H4 (cell line): ENCODE measurements at places on chromosomes 4 and X. TPM values are rescaled to one million over a fixed set of nuclear protein-coding genes. Genes with fewer than 3 reads are reported as not detected.

Gene GRK4
- total RNA-seq: 1.6 and 3.3 TPM in 2 replicates

- DNase-seq: no peak
Measured at GRCh38 chr4:95839891-95840290, at the start of gene PDHA2. Gene PDHA2, plus strand, starts transcription at chr4:95840093. Its CDS starts 58 bp downstream, at chr4:95840151.

Gene SPANXA1
- 17.0 TPM in 1 of 2 replicates, not detected in the other for total RNA-seq

Gene MUC7
- total RNA-seq: not detected in 2 replicates

DNA sequence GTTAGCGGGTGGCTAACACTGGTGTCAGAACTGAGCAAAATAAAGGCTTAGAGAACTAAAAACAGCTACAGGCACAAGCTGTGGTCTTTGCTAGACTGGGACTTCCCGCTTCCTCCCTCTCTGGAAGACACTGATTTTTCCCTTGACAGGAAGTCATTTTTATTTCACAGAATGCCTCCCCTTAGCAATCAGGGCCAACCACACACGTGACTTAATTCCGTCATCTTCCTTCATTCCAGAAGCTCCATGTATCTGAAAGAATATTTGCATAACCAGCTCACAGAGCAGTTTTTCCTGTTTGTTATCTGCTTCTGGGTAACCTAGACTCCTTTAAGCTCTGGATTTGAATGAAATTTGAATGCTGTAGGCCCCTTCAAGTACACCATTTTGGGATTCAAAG lies 327.5 kb upstream of the FRG1 start:
- DNase-seq: no peak

Gene UGT2A1
- total RNA-seq: not detected in 2 replicates

DNA sequence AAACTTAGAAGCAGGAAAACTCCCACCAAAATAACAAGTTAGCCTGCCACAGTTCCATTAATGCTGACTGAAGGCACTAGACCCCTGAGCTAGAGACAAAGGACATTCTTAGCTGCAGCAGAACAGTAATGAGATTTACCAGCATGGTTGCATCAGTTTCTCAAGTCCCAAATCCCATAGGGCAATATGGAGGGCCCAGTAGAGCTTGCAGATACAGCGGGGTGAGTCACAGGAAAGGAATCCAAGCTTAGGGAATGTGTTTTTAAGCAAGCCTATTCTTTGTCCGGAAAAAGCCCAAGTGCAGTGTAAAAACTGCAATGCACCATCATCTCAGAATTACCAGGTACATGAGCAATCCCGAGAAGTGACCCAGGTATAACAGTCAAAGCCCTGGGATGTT lies 51.3 kb upstream of the EXOC1L start:
- DNase-seq: peak; percentile 62

Gene ASB5
- 0.10 and 0.37 TPM in 2 replicates for total RNA-seq

GRCh38 chrX:149504915-149505651 lies at the start of gene IDS:
Gene IDS, minus strand, starts transcription at chrX:149505306. Its CDS starts 169 bp downstream, at chrX:149505137.
- DNase-seq: peak; percentile 84

DNA sequence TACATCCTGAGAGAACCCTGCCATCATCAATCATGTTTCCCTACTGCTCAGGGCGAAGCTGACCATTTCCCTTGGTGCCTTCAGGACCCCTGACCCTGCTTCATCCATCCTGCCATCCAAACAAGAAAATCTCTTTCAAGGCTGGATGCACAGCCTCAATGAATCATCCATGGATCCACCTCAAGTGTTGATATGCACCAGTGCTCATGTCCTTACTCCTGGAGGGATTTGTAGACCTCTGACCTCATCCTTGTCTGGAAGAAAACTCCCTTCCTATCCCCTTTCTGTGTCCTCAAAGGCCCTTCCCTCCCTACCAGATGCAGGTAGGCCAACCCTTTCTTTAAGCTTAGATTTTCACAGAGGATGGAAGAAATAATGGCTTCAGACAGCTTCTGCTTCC lies 24.6 kb downstream of the BEX3 start:
- no peak for DNase-seq

- no peak for DNase-seq
Measured at GRCh38 chr4:138297743-138298405, 55.7 kb upstream of the SLC7A11 start.

Gene VCX2
- total RNA-seq: 0.29 and 3.2 TPM in 2 replicates

DNA sequence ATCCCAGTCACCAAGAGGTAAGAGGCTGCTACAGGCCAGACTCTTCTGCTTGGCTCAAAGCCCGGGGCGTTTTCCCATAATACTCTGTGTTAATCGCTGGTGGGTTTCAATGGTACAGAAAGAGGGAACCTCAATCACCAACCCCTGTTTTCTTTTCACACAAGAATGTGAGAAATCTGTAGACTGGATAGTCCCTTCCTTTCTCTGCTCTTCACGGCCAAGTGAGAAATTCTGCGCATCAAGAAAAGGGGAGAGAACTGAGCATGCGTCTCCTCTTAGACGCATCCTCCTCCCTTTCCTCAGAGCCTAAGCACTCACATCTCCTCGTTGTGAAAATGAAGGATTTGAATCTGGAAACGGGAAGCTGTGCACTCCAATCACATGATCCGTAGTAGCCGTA lies 64.7 kb downstream of the CLNK start:
- no peak for DNase-seq

GRCh38 chr4:125283707-125284279 lies 31.0 kb upstream of the FAT4 start:
- peak; percentile 19 for DNase-seq

Gene CLDN34
- total RNA-seq: not detected in 2 replicates

DNA sequence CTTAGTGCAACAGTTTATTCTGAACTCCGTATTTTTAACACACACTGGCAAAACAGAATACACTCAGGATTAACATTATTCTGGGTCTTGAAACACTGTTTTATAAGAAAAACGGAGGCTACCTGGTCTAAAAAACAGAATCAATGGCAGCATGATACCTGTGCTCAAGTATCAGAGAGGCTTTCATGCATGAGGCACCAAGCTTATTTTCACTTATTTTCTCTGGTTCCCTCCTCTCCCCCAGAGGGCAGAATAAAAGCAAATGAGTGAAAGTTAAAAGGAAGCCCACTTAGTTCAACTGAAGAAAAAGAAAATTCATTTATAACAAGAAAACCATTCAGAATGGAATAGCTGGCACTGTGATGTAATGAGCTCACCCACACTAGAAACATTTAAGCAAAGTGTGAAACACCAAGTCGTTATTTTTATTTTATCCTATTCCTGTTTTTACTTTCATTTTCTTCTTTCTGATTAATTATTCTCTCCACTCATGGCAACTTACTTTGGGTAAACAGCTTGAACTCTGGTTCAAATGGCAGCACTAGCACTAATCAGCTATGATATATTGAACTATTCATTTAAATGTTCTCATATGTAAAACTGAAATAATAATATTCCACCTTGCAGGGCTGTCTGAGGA lies 211.8 kb downstream of the PPP3CA start:
- no peak for DNase-seq

- no peak for DNase-seq
Measured at GRCh38 chr4:154743683-154744340, at the start of gene LRAT. Gene LRAT, plus strand, starts transcription at chr4:154744000. Its CDS starts 327 bp downstream, at chr4:154744327.
